OCI-LY7 (cell line): ENCODE measurements at places on chromosomes 7 and 10.
A peak's percentile ranks its signal among the peaks of the same experiment; 100 is the strongest.

GRCh38 chr10:22333167-22333974 lies 11.9 kb upstream of the SPAG6 start:
- no peak for DNase-seq

GRCh38 chr10:130989670-130990232 lies 321.8 kb downstream of the TCERG1L start:
- DNase-seq: no peak

- DNase-seq: no peak
These were observed 45.6 kb upstream of the CFAP46 start for GRCh38 chr10:132987671-132988571.

- DNase-seq: no peak
These were observed 176.2 kb upstream of the ITGB1 start for GRCh38 chr10:33134011-33134751.

- DNase-seq: no peak
These were observed 270.3 kb upstream of the SORCS1 start for GRCh38 chr10:107434854-107435253.

DNA sequence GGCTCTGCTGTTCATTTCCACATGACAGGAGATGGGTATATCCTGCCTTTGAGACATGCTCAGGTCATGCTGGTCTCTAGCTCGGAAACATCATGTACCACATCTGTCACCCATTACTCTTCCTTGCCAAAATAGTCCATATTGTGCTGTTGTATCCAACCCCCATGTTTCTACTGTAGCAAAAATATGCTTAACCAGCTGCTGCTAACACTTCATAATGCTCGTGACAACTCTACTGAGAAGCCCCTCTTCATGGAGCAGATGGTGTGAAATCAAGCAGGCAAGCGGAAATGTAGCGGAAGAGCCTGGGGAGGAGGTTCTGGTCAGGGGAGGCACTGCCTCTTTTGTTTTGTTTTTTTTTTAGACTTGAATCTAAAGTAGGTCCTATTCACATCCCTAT lies 82.9 kb downstream of the NPY start:
- no peak for DNase-seq

DNA sequence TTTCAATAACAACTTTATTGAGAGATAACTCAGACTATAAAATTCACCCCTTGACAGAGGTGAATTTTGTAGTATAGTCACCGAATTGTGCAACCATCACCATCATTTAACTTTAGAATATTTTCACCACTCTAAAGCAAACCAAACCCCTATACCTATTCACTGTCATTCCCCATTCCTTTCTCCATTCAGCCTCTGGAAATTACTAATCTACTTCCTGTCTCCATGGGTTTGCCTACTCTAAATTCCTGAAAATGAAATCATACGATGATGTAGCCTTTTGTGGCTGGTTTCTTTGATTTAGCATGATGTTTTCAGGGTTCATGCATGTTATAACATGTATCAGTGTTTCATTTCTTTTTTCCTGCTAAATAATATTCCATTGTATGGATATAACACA lies 15.6 kb upstream of the LMTK2 start:
- DNase-seq: no peak

DNA sequence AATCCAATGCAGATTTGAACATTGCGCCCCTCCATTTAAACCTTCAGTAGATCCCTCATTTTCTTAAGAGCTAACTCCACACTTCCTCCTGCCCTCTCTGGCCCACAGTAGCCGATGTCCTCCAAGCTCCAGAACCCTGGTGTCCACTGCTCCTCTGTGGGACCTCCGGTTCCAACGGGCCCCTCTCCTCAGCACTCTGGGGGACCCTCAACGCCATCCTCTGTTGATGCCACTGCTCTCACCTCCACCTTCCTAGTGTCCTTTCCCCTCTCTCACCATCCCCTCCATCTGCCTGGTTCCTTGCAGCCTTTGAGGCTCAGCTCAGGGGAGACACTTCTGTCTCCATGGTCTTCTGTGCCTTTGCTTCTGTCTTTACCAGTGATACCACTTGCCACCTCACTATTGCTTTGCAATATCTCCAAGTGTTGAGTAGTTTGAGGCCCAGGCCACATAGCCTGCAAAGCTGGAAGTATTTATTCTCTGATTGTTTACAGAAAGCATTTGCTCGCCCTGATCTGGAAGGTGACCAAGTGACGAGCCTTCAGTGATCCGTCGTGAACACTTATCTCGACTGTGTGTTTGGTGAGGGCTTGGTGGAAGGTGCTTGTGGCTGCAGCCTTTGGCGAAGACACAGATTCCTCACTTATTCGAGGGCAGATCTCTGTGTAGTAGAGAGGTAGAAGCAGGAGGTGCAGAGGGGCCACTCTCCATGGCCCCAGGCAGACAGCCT lies 104.8 kb upstream of the SHH start:
- DNase-seq: no peak

DNA sequence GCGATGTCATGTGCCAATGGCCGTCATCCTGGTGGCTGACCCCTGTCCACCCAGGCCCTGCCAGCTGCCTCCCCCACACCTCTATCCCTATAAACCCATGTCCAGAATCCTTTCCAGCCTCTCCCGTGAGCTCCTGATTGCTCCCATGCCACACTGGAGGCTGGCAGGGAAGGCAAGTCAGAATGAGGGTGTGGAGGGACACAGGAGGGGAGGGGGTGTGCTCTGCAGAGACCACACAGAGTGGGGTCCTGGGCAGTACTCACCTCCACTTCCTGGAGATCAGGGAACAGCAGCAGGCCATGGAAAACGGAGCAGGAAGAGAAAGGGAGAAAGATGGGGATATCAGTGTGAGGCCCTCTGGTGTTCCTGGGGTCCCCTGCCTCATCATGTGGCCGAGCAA lies 15.7 kb downstream of the SPOCK2 start:
- DNase-seq: no peak

- no peak for DNase-seq
These were observed 24.3 kb upstream of the KCNIP2 start for GRCh38 chr10:101867931-101868330.

- no peak for DNase-seq
These were observed 233.2 kb downstream of the SORCS1 start for GRCh38 chr10:106931159-106931852.

DNA sequence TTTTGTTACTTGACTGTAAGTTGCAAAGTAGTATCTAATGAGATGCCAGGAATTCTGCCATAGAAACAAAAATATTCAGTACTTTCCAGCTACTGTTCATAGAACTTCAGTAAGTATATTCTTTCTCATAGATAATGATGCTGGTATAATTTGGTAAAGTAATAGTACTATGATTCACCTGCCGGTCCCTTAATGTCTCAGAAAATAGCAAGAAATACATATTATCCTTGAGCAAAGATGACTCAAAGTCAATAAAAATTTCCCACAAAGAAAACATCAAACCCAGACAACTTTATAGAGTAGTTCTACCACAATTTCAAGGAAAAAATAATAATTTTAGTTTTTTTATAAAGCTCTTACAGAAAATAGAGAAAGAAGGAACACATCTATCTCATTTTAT lies 105.4 kb downstream of the EPDR1 start:
- no peak for DNase-seq

DNA sequence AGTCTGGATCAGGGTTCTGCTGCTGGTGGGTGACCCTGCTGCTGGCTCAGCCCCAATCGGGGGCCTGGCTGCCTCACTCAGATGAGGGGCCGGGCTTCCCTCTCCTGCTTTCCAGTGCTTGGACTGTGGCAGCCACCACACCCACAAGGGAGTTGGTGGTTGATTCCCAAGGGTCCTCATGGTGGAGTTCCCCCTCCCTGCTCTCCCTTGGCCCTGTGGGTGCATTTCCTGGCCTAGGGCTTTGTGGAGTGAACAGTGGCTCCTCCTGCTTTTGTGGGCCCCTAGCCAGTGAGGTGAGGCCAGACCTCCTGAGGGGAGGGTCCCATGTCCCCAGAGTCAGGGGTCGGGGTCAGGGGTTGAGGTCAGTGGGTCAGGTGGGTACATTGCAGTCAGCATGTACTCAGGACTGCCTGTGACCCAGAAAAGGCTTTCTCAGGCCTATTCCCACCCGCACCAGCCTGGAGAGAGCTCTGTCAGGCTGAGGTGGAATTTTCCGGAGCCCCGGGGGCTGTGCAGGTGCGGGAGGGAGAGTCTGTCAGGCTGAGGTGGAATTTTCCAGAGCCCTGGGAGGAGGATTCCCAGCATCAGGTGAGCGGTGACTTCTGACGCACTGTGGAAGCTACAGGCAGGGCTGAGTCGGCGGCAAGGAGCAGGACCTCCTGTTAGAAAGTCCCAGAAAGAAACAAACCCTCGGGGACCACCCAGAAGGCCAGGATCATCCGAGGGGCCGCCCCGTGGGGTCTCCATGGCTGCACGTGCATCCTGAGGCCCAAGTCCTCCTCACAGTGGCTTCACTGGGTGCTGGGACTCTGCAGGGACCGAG lies 94.4 kb upstream of the INSIG1 start:
- DNase-seq: no peak

DNA sequence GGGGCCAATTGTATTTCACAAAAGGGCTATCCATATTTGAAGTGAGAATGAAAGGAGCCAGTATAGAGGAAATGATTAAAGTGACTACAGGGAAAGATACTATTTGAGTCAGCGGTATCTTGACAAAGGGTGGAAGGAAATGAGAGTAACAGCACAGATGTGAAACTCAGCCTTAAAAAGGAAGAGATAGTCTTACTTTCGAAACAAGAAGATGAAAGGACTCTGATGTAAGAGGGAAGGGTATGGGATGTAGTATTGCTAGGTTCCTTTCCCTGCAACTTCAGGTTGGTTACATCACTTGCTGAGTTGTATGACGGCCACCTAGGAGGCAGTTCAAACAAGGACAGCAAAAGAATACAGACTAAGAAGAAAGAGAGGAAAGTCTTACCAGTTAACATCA lies 13.7 kb downstream of the CISD1 start:
- peak; percentile 31 for DNase-seq

GRCh38 chr7:4819560-4820404 lies 42.0 kb downstream of the PAPOLB start:
- no peak for DNase-seq

GRCh38 chr10:116055917-116056252 lies 217.1 kb downstream of the GFRA1 start:
- DNase-seq: no peak

- no peak for DNase-seq
These were observed 34.2 kb downstream of the ADRB1 start for GRCh38 chr10:114077815-114078219.

- no peak for DNase-seq
These were observed 387.3 kb upstream of the LRGUK start for GRCh38 chr7:133739817-133740216.

DNA sequence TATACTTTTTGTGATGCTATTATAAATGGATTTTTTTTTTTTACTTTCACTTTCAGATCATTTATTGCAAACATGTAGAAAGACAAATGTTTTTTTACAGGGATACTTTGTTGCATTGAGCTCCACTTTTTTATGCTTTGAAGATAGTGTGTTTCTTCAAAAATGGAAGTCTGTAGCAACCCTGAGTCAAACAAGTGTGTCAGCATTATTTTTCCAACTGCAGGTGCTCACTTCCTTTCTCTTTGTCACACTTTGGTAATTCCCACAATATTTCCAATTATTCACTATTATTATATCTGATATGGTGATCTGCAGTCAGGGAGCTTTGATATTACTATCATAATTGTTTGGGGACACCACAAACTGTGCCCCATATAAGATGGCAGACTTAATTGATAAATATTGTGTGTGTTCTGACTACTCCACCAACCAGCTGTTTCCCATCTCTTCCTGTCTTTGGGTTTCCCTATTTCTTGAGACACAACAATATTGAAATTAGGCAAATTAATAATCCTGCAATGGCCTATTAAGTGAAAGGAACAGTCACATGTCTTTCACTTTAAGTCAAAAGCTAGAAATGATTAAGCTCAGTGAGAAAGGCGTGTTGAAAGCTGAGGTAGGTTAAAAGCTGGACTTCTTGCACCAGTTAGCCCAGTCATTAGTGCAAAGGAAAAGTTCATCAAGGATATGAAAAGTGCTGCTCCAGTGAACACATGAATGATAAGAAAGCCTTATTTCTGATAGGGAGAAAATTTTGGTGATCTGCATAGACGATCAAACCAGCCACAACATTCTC lies 231.3 kb upstream of the SH2B2 start:
- DNase-seq: no peak

GRCh38 chr10:90784771-90785170 lies 73.1 kb downstream of the HTR7 start:
- no peak for DNase-seq

GRCh38 chr7:35241884-35242283 lies 12.0 kb downstream of the TBX20 start:
- DNase-seq: no peak

DNA sequence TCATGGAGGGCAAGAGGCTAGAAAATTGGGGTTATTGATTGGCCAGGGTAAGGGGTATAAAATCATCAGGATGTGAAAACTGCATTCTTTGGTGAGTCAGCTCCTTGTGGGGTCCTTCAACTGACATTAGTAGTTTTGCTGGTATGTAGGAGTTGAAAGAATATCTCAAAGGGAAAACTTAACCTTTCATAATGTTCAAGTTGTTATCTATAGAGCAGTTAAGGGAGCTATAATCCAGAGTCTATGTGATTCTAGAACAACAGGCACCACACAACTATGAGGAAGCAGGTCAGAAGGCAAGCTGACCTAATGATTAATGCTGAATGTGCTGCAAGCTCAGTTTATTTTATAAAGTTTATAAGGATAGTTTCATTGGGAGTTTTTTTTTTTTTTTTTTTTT lies 13.7 kb downstream of the PRPS1L1 start:
- no peak for DNase-seq

GRCh38 chr7:141463986-141464385 lies 87.2 kb upstream of the AGK start:
- no peak for DNase-seq

DNA sequence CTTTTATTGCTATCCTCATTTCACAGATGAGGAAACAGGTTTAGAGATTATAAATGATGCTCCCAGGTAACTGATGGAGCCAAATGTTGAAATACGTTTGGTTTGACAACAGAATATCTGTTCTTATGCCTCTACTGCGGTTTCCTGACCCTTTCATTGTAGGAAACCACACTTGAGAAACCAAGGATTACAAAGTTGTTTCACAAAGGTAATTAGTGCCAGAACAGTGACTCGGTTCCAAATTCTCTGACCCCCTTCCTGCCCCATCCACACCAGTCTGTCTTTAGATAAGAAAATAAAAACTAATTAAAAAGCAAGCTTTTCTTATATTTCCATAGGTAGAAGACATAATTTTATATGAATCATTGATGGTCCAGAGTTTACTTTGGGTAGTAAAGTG lies 393.7 kb upstream of the MBL2 start:
- DNase-seq: no peak

- no peak for DNase-seq
These were observed 171.2 kb downstream of the PTPRN2 start for GRCh38 chr7:158416283-158416933.

- no peak for DNase-seq
These were observed 46.5 kb downstream of the INHBA start for GRCh38 chr7:41656366-41656765.

- DNase-seq: peak; percentile 78
These were observed 100.8 kb downstream of the ARHGAP21 start for GRCh38 chr10:24622781-24623301.

- DNase-seq: no peak
These were observed 12.7 kb downstream of the STRA8 start for GRCh38 chr7:135246191-135246825.
